ENCODE measurements at places on chromosomes 2 and 18.
A peak's percentile ranks its signal among the peaks of the same experiment; 100 is the strongest.

- ATAC-seq: peak; percentile 0
Measured at GRCh38 chr2:43227830-43228281, 1.4 kb upstream of the ZFP36L2 start.

DNA sequence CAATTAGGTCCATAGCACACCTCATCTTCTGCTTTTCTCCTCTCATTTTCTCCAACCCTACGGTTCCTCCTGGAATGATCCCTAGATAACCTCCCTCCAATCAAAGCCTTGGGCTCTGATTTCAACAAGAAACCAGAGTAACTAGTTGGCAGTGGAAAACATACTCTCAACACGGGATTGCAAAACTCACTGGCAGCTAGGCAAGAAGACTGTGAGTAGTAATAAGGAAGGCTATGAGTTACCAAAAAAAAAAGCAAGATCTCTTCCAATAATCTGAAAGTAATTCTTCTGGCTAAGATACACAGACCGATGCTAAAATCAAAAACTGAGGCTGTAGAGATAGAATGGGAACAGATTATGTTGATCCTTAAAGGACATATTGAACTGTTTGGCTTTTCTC is 28.4 kb upstream of the CCDC102B start:
- ATAC-seq: no peak

DNA sequence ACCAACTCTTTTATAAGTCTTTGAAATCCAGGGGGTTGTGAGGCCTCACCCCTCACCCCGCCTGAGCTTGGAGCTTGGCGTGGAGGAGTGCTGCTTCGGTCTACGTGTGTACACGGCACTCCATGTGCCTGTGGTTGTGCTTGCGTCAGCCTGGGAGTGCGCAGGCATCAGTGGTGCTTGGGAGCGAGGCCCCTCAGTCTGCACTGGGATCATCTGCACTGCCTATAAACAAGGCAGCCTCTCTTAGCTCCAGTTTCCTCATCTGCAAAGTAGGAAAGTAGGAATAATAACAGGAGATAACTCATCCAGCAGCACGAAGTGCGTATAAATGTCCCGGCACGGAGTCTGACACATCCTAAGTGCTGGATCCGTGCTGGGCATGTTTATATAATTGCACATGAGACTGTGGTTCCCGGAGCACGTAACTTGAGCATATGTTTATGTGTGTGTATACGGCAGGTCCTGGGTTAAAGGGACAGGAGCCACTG is 1.2 kb downstream of the GYPC start:
- ATAC-seq: no peak

DNA sequence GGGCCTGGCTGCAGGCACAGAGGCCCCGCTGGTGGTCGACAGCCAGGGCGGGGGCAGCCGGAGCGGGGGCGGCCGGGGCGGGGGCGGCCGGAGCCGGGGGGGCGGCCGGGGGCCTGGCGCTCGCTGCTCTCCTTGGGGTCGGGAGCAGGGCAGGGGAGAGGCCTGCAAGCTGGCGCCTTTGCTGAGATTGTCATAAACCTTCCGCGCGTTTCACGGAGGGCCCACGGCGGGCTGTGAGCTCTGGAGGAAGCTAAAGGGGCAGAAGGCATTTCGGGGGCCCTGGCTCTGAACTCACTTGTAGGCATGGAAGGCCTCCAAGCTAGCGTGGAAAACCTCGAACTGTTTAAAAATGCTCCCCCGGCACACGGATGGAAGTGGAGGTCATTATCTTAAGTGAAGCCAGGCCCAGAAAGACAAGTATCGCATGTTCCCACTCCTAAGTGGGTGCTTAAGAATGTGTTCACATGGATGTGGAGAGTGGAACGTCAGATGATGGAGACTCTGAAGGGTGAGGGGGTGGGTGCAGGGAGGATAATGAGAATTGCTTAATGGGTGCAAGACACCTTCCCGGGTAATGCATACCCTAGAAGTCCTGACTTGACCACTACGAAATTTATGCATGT is 629 bp downstream of the PRELID3A start:
- no peak for ATAC-seq

DNA sequence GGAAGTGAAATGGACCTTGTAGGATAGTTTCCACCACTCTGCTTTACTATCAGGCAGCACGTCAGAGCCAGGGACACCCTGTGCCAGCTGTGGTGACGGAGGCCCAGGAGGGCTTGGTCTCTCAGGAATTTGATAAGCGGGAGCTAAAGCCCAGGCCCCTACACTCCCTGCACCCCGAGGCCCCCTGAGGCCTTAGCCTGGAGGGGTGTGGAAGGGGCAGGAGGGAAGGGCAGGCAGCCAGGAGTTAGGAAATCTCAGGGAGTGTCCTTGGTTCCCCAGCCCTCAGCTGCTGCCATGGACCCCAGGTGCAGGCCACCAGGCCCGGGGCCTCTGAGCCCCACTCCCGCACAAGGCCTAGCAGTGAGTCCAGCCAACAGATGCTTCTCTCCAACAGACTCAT is 38.2 kb downstream of the PDIA6 start:
- ATAC-seq: no peak

- no peak for ATAC-seq
Measured at GRCh38 chr2:154374416-154374815, 324.1 kb upstream of the KCNJ3 start.

GRCh38 chr2:81542119-81542518 is 1237.6 kb upstream of the LRRTM1 start:
- ATAC-seq: no peak

DNA sequence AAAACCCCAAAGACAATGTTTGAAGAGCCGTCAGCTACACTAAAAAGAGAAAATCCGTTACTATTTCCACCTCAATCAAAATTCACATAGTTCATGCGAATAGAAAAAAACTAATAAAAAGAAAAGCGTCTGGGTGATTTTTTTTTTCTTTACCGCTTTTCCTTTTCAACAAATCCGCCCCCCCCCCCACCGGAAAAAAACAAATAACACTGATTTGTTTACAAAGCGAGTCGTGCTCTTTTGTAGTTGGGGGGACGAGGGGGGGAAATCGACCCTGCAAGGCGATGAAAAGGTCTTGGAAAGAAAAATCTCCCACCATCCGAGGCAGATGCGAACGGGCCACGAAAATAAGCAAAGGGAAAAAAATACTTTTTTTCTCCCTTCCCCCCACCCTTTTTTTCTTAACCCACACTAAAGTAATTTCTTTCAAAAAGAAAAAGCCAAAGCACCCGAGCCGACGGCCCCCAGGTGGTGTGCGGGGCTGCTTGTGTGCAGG is 638 bp downstream of the ZNF521 start:
- no peak for ATAC-seq

DNA sequence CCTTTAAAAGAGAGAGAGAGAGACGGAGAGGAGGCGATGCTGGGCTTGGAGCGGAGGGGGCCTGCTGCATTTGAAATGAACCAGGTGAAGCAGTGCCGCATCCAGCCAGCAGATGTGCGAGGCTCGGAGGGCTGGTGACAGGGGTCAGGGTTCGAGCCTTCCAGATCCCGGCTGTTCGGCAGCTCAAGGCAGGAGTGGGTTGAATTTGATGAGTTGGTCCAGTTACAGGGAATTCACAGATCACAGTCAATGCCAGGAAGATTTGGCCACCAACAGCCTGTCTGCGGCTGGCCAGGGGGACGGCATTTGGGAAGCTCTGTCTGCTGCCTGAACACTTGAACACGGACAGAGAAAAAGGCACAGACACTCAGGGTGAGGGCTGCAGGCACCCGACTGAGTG is 48.6 kb downstream of the PTGR3 start:
- ATAC-seq: no peak

DNA sequence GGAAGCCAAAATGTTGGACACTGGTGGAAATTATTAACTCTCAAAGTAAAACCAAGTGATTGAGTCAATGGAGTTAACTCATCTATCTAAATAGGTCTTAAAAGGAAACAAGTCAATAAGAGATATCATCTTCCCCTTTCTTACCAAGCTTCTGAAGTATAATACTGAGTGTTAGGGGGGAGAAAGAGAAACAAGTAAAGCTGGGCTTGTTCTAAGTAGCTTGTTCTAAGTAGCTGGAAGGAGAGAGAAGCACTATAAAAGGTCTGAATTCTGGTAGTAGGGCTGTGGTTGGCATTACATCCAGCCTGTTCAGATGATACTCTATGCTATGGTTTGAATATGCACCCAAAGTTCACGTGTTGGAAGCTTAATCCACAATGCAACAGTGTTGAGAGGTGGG is 26.8 kb downstream of the YES1 start:
- ATAC-seq: no peak

DNA sequence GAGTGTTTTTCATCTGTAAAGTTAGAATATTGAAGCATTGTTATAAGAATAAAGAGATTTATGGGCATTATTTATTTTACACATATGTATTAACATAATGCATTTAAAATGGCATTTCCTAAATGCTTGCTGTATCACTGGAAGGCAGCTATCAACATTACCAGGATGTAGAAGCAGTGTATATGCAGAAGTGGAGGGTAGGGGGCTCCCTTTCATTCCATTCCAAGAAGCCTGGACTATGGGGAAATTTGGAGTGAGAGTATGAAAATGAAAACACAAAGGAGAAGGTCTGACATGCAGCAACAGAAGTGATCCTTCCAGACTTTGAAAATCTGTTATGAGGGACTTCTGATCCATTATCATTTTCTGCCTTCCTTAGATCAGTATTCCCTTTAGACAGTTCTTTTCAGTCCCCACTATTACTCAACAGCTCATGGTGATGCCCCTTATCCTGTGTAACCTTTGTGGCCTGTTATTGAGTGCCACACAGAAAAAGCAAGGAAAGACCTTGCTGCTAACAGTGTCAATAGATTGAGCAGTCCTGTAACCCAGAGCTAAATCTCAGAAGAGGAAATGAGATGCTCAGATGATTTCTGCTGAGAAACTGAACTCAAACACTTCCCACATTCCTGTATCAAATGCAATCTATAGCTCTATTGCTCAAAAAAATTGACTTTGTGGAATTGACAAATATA is 216.6 kb downstream of the HNMT start:
- peak; percentile 63 for ATAC-seq

- peak; percentile 49 for ATAC-seq
Measured at GRCh38 chr2:98608962-98609604, 694 bp downstream of the UNC50 start.

DNA sequence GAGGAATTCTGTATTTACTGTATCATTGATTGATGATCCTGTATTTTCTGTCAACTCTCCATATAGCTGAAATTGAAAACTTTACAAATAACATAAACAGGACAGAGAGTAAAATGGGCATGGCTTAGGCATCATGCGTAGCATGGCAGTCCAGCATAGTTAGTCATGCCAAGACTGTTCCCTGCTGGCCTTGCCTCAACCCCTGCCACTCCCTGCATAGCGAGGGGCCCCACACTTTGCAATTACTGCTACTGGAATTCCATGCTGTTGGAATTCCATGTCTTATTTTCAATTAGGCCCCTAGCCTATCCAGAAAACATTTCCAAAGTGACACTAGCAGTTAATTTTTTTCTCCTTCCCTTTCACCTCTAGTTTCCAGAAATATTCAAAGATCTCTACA is 15.1 kb upstream of the SOX11 start:
- ATAC-seq: no peak

- ATAC-seq: no peak
Measured at GRCh38 chr18:71673498-71673897, 870.6 kb downstream of the CBLN2 start.

- ATAC-seq: peak; percentile 51
Measured at GRCh38 chr2:38394903-38395341, 17.8 kb upstream of the ATL2 start.

DNA sequence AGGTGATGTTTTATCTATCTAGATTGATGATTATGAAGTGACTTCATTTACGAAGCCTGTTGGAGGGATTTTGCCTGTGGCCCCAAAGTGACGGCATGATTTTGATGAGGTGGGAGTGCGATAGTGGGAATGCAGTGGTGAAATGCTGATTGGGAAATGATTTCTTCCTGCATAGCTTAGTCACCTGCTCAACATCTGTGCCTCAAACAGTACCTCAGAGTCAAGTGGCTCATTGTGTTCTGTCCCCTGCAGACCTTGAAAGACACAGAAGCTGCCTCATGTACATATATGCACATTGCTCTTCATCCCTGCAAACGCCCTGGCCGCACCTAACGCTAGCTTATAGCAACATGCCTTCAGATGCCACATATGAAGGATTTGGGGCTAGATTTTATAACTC is 201.2 kb downstream of the TPGS2 start:
- ATAC-seq: no peak

- no peak for ATAC-seq
Measured at GRCh38 chr2:173955867-173956266, 9.3 kb downstream of the SP3 start.

- no peak for ATAC-seq
Measured at GRCh38 chr18:78889250-78889649, 90.4 kb upstream of the SALL3 start.

GRCh38 chr2:105597806-105598803 is 146.6 kb upstream of the NCK2 start:
- no peak for ATAC-seq

- no peak for ATAC-seq
Measured at GRCh38 chr2:195382186-195382585, 274.8 kb upstream of the SLC39A10 start.

DNA sequence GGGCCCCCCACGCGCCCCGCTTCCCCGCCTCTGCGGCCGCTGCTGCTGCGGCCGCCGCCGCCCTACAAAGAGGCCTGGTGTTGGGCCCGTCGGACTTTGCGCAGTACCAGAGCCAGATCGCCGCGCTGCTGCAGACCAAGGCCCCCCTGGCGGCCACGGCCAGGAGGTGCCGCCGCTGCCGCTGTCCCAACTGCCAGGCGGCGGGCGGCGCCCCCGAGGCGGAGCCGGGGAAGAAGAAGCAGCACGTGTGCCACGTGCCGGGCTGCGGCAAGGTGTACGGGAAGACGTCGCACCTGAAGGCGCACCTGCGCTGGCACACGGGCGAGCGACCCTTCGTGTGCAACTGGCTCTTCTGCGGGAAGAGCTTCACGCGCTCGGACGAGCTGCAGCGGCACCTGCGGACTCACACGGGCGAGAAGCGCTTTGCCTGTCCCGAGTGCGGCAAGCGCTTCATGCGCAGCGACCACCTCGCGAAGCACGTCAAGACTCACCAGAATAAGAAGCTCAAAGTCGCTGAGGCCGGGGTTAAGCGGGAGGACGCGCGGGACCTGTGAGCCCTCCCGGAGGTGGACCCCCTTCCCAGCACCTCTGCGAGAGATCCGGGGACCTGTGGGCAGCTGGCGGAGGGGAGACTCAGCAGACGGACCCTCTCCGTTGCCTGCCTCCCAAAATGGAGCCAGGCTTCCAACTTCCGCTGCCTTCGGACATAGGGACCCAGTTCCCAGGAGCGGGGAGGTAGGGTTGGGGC is 1.9 kb downstream of the SP5 start:
- ATAC-seq: peak; percentile 76

DNA sequence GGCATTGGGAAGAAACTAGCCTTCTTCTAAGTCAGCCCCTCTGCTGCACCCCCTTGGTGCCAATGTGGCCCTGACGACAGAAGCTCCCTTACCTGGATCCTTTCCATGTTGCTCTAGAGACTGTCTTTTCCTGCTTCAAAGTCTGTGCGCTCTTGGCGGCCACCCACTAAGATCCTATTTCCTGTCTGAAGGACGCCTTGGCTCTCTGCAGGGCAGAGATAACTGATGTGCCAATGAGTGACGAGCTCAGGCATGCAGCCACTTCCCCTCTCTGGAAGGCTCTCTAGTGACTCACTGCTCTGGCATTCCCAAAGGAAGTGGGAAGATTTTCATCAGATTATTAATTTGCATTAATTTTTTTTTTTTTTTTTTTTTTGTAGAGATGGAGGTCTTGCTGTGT is 273.5 kb downstream of the CDH20 start:
- ATAC-seq: peak; percentile 93

GRCh38 chr2:46708492-46708891 is 207.1 kb downstream of the MCFD2 start:
- ATAC-seq: peak; percentile 21

GRCh38 chr2:240989451-240990265 is 8.8 kb upstream of the SNED1 start:
- ATAC-seq: peak; percentile 65
